ENCODE measurements at places on chromosomes 6 and 20.
A peak's percentile ranks its signal among the peaks of the same experiment; 100 is the strongest.

- DNase-seq = no peak
These were observed 109.0 kb downstream of the TNFRSF21 start for GRCh38 chr6:47200536-47201334.

- DNase-seq = no peak
These were observed 48.6 kb upstream of the ATXN1 start for GRCh38 chr6:16809753-16810358.

GRCh38 chr6:26087284-26088115, at the start of gene HFE:
Gene HFE, plus strand, starts transcription at chr6:26087429. Its CDS starts 12 bp downstream, at chr6:26087441.
- peak; percentile 37 for DNase-seq

DNA sequence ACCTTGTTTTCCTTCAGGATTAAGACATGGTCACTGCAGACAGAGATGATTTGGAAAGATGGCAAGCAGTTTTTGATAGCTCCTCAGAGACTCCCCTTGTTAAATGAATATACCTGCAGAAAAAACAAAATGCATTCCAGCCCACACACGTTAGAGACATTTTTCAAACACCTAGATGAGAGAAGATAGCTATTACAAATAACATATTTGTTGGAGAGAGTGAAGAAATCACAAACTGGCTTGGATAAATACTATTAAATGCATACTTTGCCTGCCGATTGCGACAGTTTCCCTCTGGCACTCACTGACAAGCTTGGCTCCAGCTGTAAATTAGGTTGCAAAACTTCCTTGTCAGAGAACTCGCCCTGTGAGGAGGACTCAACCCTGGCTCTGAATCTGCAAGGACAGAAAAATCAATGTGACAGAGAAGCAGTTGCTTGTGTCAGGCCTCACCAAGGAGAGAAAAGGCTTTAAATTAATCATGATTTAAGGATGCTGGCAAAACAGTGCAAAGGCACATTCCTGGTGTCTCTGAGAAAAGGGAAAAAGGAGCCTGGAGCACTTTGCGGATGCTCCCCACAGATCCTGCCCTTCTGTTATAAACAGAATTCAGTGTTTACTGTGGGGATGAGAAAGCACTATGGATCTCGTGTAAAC, 423.7 kb upstream of the MARCKS start:
- DNase-seq = peak; percentile 7

DNA sequence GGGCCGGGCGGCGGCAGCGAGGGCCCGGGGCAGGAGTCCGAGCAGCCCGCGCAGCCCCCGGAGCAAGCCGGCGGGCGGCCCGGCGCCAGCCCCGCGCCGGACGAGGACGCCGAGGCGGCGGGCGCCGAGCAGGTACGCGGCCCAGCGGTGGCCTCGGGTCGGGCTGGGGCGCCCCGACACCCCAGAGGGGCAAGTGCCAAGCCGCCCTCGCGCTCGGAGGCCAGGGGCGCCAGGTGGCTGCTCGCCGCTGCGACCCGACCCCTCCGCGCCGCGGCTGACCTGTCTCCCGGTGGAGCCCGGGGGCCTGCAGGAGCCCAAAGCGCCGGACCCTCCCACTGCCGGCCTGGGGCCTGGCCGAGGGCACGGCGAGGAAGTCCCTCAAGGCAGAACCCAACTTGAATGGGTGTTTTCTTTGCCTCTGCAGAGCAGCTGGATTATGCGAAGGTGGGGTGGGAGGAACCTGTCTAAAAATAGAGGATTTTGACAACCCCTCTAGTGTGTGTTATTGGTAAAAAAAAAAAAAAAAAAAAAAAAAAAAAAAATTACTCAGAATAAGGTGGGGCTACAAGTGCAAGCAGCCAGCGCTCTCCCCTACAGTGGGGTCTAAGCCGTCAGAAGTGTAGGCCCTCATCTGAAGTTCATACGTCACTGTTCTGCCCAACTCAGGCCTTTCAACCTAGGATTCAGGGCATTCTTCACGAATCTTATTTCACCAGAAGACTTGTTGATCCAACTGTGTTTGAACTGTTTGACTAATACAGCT, 609 bp downstream of the OGFRL1 start:
- DNase-seq = no peak

- DNase-seq = no peak
These were observed 180.6 kb upstream of the CCN2 start for GRCh38 chr6:132131758-132132157.

- DNase-seq = no peak
These were observed 97.9 kb downstream of the HUS1B start for GRCh38 chr6:558959-559358.

DNA sequence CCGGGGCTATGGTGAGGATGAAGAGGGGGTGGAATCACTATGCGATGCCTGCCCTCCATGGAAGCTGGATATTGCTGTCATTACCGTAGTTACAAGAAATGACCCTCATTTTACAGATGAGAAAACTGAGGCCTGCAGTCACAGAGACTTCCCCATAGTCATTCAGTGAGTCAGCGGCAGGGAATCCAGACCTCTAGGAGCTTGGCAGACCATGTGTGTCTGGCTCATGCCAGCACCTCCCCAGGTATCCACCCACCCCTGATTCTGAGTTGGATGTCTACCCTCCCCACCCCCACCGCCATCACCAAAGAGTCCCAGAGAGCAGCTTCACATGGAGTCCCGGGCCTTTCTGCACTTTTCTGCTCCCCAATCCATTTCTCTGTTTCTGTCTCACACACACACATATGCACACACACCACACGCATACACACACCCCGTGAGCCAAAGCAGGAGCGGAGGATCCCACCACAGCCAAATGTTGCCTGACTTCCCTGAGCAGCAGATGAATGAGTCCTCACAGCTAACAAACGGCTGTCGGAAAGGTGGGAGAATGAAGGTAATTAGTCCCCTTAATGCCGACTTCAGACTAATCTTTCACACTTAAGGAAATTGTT, 24.8 kb downstream of the CDH22 start:
- DNase-seq = no peak

GRCh38 chr20:17683218-17684076, 1.4 kb upstream of the RRBP1 start:
- DNase-seq = no peak

DNA sequence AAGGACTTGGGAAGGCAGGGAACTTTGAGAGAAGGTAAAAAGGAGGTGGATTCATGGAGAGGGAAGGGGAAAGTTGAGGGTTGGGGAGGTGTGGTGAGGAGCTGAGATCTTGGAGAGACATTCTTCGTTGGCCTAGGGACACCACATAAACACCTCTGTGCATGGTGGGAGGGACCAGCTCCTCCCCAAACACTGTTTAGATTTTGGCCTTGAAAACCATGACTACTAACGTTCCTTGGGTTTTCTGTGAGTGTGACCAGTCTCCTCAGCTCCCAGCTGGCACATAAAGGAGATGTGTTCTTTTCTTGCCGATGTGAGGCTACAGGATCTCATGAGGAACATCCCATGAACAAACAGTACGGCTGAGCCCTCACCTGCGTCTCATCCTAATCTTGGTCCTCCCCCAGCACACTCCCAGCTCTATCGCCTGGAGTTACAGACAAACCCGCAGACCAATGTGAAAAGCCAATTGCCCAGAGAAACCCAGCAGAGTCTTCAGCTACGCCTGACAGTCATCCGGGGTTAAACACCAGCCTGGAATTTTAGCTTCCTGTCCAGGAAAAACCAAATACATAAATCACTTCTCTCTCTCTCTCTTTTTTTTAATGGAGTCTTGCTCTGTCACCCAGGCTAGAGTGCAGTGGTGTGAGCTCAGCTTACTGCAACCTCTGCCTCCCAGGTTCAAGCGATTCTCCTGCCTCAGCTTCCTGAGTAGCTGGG, 22.0 kb upstream of the DDR1 start:
- no peak for DNase-seq

- DNase-seq = no peak
These were observed 60.1 kb upstream of the SPDEF start for GRCh38 chr6:34616227-34616585.

DNA sequence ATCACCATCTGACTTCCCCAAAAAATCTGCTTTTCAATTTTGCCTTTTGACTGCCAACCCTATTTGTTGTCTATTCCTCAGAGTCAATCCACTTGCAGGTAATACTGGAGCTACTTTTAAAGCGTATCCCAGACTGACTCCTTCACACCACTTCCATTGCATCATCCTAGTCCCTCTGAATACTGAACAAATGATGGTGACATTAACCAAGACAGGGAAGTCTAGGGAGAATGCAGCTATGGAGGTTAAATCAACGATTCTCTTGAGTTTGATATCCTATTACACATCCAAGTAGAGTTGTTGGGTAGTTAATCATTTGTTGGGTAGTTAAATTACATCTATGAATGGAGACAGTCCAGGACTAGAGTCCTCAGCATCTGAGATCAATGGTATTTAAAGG, 2.0 kb downstream of the OGFRL1 start:
- DNase-seq = no peak

DNA sequence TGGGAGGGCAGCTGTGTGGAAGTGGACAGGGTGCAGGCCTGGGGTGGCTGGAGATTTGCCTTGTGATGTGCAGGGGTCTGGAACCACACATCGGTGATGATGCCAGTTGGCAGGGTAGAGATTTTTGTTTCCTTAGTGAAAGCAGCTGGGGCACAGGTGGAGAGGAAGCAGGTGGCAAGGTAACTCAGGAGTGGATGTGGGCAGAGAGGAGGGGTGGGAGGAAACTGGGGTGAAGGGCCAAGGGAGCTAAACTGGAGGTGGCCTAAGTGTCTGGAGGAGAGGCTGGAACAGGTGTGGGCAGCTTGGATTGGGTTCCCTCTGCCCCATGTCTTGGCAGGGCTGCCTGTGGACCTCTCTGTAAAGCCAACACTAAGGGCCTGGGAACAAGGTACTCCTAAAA, 4.7 kb upstream of the SCUBE3 start:
- no peak for DNase-seq

DNA sequence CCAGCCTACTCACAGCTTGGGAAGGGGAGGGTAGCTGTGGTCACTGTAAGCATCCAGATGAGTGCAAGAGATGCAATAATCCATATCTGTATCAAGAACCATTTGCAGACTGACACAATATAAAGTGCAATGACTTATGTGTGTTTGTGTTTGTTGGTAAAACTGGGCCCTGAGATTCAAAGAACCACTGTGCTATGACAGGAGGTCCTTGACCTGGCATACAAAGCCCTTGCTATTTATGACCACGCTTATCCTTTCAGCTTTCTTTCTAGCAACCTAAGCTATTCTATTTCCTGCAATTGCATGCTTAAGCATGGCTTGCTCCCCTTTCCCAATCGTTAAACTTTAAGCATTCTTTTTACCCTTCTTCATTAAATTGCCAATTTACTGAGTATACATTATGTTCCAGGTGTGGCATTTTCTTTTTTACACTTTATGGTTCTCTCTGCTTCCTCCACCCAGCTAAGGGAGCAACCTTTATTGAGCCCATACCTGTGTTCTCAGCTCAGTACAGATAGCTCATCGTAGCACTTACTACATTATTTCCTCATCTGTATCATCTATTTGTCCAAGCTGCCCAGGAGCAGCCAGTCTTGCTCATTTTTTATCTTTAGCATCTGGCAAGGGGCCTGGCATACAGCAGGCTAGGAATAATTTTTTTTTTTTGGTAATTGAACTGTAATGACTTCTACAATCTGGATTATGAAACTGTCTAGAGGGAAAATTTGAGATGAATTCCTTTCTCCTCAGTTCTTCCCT, 3.5 kb downstream of the MCUR1 start:
- DNase-seq = no peak

- DNase-seq = no peak
These were observed 154.9 kb downstream of the MRPL14 start for GRCh38 chr6:43972179-43972912.

GRCh38 chr20:62011403-62011790, 54.3 kb downstream of the TAF4 start:
- no peak for DNase-seq

DNA sequence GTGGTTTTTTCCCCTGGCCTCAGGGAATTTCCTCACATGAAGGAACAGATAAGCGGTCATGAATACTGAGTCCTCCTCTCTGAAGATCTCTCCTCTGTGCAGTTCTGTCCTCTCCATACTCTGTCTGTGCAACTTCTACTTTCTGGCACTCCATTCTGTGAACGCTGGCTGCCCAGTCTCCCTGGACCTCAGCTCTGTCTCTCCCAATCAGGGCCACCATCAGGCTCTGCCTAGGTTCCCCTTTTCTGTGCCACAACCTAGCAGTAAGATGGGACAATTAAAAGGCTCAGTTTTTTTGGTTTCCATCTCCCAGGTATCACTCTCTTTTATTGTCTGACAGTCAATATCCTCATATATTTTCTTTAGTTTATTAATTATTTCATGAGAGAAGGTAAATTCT, 4.8 kb upstream of the ADGB start:
- DNase-seq = peak; percentile 51

GRCh38 chr6:7204726-7205125, 97.0 kb downstream of the RREB1 start:
- DNase-seq = no peak

DNA sequence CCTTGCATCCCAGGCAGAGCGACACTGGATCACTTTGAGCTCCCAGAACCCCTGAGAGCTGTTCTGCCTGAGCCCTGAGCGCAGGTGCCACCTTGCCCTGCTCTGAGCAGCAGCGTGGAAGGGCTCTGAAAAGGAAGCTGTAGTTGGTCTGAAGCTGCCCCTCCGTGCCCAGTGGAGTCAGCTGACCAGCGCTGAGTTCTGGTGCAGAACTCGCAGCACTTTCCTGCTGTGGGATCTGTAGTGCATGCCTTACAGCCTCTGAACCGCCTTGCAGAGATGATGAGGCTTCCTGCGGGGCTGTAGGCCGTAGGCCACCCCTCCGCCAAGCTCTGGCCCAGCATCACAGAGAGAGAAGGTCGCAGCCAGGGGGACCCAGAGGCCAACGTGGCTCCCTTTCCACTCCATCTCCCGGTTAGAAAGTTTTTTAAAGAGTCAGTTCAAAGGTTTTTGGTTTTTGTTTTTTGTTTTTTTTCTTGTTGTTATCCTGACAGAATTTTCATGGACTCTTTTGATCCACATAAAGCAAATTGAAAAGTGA, 158.3 kb upstream of the CST7 start:
- DNase-seq = peak; percentile 32

DNA sequence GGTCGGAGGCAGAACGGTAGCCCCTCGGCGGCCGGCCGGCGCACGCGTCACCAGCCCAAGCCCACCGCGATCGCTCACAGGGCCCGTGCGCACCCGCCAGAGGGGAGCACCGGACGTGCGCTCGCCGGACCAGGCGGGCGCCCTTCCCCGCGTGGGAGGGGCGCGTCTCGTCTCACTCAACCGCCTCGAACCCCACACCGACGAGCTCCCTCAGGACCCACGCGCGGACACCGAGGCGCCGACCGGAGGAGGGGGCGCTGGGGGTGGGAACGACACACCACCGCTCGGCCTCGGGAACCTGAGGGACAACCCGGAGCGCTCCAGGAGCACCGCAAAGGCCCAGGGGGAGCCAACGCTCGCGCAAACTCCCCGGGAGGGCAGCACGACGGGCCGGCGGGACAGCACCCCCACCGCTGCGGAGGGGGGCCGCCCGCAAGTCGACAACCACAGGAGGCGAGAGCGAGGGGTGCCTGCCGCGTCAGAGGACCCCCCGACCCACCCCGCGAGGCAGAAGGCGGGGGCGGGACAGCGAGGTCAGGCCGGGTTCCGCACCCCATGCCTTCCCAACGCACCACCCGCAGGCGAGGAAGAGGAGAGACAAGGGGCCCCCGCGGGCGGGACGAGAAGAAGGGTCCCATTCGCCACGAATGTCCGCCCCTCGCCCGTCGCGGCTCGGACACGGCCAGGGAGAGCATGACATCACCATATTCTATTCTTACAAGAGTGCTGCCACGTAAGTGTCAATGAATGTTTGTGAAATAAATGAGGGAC, 512.7 kb upstream of the ZNF337 start:
- no peak for DNase-seq

- no peak for DNase-seq
These were observed 108.0 kb downstream of the LAMA2 start for GRCh38 chr6:128990915-128991314.

- DNase-seq = no peak
These were observed 1.1 kb downstream of the ORC3 start for GRCh38 chr6:87590990-87591389.

- DNase-seq = peak; percentile 14
These were observed 107.1 kb upstream of the BACH2 start for GRCh38 chr6:90403489-90404381.
